Activated naive CD4-positive, alpha-beta T cell treated with Interleukin-2 at 50 U/mL for 16 hours (primary cell): ENCODE measurements at places on chromosomes 12 and 14.

GRCh38 chr14:25308244-25308643, 258.3 kb upstream of the STXBP6 start:
- DNase-seq = no peak

DNA sequence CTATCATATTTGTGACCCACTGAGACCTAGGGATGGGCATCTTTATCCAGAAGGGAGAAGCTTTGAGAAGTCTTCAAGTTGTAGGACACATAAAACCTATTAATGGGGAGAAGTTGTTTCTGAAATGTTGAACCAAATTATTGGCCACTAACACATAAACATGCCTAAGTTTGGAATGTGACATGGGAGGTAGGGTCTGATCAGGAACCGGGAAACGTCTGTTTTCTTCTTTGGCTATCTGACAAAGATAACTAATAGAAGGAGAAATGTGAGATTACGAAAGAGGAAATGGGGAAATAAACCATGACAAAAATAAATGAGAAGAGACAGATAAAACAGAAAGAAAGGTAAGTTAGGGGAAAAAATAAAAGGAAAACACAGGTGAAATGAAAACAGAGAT, 425.2 kb downstream of the EGLN3 start:
- no peak for DNase-seq

DNA sequence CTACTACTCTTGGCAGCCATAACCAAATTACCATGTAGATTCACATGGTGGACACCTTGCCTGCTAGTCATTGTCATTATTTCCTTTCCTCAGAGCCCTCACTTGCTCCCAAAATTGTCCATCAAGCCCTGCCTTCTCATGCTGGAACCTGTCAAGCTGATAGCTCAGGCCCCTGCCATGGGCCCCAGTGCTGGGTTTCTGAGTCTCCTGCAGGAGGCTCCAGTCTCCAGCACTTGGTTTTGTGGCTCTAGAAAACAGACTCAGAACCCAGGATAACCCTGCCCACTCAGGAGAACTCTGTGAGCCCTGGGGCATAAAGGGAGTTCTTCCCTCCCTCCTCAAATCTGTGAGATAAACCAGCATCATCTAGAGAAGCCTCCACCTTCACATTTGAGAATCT, 10.8 kb downstream of the KRT71 start:
- no peak for DNase-seq

DNA sequence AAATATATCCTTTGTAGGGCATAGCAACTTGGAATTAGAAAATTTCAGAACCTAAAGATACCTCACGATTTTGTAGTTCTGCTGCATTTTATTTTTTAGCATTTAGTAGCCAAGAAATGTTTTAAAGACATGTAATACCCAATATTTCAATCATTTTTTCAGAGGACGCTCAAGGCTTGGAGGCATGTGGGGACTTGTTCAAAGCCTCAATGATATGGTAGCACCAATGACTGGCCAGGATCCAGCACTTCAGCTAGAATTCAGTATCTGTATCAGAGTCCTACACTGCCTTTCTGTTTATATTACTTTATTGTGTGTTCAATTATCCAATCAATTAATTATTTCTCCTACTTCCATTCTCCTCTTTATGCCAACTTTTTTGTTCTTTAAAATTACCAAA, 154.8 kb upstream of the NEDD1 start:
- no peak for DNase-seq

DNA sequence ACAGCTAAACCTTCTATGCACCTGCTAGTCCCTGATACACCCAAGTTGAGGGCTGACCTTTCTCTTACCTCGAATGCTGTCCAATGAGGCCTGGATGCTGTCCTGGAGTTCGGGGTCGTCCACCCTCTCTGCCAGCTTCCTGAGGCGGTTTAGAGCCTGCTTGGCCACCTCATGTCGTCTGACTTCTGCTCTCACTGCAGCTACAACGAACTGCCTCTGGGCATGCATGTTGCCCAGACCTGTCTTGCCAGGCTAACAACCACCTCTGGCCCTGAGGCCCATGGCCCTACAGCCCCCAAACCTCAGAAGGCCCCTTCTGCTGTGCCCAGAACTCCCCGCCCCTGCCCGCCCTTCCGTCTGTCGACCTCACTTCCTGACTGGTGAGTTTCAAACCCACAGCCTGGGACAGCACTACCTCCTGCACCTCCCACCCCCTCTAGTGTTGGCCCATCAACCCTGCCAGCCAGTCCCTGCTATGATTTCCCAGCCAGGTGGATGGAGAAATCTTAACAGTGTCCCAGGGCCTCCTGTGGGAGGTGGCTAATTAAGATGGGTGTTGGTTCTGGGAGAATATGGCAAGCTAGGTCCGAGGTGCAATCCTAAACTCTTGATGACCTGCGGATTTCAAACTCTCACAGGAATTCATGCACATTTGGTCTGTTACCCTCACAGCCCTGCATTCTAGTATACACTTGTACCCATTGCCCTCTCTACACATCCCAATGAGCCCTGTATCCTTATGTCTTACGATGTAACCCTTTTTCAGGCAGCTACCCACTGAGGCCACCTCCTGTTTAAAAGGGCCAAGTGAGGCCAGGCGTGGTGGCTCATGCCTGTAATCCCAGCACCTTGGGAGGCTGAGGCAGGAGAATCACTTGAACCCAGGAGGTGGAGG, 2.7 kb upstream of the TSPAN31 start:
- peak; percentile 80 for DNase-seq
